NCI-H1436 (cell line): ENCODE measurements at places on chromosomes 3 and 15.

DNA sequence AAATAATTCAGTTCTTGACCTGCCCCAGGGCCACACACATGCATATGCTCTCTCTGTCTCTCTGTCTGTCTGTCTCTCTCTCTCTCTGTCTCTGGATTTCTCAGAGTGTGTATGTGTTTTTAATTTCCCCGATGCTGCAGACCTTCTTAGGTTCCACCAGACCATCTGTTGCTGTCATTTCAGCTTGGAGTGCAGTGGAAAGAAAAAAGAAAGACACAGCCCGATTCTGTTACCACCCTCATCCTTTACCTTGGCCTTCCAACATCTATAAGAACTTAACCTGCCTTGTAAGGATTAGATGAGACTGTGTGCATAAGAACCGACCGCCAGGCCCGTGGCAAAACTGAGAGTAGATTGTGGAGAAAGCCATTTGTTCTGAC is 9.7 kb upstream of the PGPEP1L start:
- DNase-seq, result no peak

DNA sequence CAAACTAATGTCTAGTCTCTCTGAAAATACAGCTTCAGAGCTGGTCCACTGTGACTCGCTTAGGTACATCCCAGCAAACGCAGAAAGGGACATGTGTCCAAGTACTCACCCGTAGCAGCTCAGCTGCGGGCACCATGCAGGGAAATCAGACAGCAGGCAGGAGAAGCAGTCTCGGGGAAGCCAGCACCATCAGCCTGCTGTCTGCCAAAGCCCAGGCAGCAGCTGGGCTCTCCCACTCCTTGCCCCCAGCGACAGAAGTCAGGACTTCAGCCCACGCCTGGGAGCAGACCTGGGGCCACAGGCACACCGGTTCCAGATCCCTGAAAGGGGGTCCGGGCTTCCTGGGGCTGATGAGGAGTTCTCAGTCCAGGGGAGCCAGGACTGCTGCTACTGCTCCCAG is 34.9 kb downstream of the SEMA5B start:
- DNase-seq, result no peak

GRCh38 chr3:112908252-112908651 is 61.6 kb upstream of the CD200R1L start:
- no peak for DNase-seq

GRCh38 chr3:71521940-71522876 is 61.3 kb downstream of the FOXP1 start:
- no peak for DNase-seq

GRCh38 chr3:194125442-194125841 is 10.5 kb upstream of the HES1 start:
- DNase-seq, result no peak

GRCh38 chr3:134242649-134243617 is 7.7 kb downstream of the RYK start:
- DNase-seq, result no peak

DNA sequence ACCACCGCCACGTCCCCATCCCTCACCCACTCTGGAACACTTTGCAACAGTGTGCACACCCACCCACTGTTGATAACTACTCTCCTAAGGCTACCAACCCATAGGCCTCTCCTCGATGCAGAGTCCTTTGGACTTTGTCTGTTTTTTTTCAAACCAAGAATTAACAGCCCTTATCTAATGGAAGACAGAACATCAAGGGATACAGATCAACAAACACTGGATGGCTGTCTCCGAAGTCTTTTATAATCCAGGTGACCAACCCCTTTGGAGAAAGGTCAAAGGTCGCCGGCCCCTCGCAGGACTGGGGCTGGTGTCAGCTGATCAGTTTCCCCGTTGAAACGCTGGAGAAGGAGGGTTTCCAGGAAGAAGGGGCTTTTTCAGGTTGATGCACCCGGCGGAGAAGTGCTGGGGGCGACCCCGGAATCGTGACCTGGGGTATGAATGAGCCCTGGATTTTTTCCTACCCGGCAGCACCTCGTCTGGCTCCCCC is 532 bp downstream of the B4GALT4 start:
- no peak for DNase-seq

DNA sequence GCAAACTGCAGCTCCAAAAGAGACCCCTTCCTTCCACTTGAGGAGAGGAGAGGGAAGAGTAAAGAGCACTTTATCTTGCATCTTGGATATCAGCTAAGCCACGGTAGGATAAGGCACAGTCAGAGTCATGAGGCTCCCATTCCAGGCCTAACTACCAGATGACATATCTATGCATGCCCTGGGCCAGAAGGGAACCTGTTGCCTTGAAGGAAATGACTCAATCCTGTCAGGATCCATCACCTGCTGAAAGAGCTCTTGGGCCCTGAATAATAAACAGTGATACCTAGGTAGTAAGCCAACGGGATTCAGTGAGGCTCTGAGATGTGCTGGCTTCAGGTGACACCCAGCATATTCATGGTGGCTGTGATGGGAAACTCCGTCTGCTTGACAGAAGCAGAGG is 118.5 kb upstream of the EPHA3 start:
- DNase-seq, result no peak

GRCh38 chr3:171373711-171374110 is 86.5 kb downstream of the TNIK start:
- no peak for DNase-seq

DNA sequence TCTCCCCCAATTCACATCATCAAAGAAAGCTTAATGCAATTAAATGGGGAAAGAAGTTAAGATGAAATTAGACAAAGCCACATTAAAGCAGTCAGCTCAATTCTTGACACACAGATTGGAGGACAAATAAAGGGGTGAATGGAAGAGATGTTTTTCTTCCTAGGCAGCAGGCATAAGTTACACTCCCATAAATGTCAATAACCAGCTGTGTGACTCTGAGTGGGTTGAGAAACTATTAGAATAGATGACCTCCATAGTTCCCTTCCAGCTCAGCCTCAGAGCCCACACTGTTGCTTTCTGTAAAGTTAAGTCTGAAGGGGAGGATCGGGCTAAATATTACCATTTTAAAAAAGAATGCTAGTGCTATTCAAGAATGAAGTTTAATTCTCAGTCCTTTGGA is 71.0 kb downstream of the THBS1 start:
- no peak for DNase-seq

DNA sequence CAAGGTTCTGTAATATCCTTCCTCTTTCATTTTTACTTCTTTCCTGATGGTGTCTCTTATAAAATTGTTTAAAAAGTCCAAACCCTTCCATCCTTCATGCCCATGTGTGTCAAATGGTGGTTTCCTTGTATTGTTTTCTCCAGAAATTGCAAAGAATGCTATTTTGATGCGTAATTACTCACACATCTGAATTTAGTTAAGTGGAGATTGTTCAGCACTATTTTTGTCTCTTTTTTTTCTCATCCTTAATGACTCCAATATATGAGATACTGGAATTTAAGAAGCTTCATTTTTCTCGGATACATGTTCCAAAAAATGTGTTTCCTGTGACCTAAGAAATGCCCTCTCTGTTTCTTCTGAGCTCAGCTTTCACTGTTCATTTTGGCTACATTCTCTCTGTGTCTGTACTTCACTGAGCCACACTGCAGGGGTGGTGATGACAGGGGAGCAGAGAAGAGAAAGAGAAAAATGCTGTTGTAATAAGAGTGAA is 799.8 kb downstream of the DIPK2A start:
- DNase-seq, result no peak

- DNase-seq, result no peak
Observed at GRCh38 chr15:41530363-41530956, 13.6 kb downstream of the RPAP1 start.
